ENCODE measurements at places on chromosomes 11 and 22.

GRCh38 chr11:72972496-72973128 lies 158.4 kb downstream of the ATG16L2 start:
- no peak for DNase-seq

DNA sequence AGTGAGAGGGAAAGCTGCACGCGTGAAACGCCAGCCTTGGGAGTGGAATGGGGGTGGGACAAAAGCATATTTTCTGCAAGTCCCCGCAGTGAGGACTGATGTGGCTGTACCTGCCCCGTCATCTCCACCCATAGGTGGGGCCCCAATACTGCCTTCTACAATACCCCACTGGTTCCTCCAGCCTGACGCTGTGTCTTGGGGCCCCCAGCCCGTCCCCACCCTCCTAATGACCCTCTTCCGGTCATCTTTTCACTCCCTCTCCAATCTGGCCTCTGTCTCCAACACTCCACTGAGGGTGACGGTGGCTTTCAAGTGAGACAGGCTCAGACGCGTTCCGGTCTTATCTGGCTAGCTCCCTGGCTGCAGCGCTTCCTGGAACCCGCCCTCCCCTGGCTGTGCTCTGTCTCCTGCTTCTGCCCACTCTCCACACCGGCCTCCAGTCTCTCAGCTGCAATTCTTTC lies 104.2 kb downstream of the MICAL3 start:
- no peak for DNase-seq

GRCh38 chr11:44812971-44813370 lies 86.2 kb downstream of the TSPAN18 start:
- no peak for DNase-seq

DNA sequence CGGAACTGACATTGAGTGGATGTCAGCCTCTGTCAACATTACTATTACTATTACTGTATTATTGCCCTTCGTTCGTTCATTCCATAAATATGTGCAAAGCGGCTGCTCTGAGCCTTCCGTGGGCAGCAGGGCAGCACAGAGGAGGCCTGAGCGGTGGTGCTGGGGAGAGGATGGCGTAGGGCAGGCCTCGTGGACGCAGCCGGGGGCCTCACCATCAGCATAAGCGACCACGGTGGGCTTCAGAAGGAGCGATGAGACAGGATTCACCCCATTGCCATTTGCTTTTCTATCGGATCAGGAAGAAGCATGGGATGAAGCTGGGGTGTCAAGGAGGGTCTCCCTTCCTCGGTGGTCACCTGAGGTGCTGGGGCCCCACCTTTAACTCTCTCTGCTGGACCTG lies 22.7 kb downstream of the ANO1 start:
- DNase-seq: no peak

GRCh38 chr11:86119077-86119476 lies 50.2 kb upstream of the PICALM start:
- DNase-seq: no peak

- no peak for DNase-seq
Measured at GRCh38 chr22:49132009-49132408, 695.7 kb downstream of the BRD1 start.

DNA sequence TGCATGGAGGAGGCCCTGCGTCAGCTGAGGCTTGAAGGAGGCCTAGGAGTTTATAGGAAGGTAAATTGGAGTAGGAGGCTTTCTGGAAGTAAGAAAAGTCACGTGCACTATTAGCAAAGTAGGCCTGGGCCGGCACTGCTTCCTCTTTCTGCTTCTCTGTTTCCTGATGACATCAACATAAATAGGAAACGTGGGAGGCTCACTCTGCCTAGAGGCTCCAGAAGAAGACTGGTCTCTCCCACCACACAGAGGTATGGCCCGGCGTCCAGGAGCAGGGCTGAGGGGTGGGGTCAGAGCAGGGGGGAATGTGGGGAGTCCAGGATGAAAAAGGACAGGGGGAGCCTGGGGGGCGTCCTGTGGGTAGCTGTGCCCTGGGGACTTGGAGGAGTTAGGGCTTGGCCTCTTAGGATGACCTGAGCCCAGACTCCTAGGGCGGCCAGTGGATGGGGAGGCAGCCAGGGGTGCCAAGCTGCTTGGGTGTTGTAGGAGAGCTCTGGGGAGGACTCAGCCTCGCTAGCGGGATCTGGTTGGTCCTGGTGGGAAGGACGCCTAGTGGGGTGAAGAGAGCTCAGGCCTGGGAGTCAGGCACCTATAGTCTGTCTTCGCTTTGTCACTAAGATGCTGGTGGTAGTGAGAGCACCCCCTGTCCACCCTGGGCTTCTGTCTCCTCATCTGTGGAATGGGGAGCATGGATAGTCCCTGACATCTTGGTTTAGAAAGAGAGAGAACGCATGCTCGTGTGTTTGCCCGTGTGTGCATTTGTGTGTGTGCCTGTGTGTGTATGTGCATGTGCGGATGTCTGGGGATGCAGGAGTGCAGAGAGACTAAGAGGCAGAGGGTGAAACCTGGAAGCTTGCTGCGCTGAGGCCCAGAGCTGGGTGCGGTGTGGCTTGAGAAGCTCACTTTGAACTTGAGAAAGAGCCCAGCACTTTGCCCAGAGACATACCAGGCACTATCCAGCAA lies at the start of gene CSF2RB:
TSS of gene CSF2RB (plus strand) at position 202 of the 963 bp plus-strand sequence. CDS start 8,580 bp downstream, outside the sequence.
- no peak for DNase-seq

DNA sequence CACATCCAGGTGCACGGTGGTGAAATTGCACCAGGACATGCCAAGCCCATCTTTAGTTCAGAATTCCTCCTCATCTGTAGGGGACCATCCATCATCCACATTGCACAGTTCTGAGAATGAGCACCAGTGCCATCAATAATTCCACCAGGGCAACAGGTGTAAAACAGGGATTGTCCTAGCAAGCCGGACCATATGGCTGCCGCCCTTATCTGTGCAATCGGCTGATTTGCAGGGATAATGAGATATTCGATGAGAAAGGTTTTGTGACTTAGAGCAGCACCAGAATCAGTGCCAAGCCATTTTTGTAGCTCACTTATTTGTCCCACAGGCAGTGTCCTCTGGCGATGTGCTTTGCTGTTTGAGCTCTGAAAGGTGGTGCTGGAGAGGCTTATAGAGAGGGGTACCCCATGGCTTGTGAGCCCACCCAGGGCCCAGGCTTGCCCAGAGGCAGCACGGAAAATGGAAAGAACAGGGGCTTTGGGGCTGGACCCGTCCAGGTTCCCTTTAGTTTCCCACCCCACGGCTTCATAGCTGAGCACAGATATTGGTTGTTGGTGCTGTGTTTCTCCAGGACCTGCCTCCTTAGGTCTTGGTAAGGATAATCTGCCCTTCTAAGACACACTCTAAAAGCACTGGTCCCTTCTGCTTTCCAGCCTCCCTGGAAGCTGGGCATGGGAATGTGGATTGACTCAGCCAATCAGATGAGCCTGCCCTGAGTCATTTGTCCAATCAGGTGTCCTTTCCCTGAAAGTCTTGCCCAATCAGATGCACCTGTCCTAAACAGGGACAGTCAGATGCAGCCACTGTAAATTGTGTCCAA lies 84.0 kb upstream of the SHANK2 start:
- DNase-seq: peak; percentile 36

DNA sequence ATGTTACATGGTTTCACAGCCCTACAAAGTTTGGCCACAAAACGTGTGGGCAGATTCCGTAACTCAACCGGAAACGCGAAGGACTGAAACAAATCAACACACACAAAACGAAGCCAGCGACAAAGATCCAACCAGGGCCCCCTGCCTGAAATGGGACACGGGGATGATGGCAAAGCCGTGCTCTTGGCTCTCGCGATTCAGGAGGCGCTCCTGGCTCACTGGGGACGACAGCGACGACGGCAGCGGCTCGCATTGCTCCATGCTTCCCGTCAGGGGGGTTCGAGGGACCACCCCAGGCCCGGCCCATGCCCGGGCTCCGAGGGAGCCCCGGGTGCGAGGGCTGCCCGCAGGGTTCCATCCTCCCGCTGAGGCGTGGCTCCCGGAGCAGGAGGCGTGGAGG lies 4786.8 kb upstream of the OR11H1 start:
- peak; percentile 83 for DNase-seq

GRCh38 chr22:36985211-36985889 lies 33.9 kb downstream of the TST start:
- no peak for DNase-seq

GRCh38 chr11:94705419-94705818 lies 62.7 kb upstream of the AMOTL1 start:
- no peak for DNase-seq

GRCh38 chr22:27019827-27020226 lies 362.4 kb downstream of the MIAT start:
- DNase-seq: no peak

DNA sequence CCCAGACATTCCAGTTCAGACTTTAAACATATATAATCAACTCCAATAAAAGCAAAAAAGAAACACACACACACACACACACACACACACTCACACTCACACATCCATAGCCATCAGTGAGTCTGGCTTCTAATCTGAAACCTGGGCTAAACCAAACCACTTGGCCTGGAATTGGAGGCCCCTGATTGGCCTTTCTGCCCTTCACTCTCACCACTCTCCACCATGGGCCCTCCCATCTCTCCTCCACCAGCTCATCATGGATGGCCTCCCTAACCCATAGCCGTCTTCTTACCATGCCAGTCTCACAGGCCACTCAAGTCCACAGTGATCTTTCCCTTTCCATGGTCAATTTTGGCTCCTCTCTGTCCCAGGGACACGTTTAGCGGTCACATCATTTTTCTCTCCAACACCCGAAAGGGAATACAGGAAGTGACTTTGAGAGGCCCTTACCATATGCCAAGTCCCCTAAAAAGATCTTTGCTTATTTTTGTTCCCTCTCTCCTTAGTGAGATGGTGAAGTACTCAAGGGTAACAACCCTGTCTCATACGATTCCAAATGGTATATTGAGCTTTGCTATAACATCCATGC lies 66.6 kb downstream of the ENDOD1 start:
- DNase-seq: no peak

GRCh38 chr11:2831781-2832532 lies 53.6 kb downstream of the CDKN1C start:
- peak; percentile 61 for DNase-seq

GRCh38 chr11:34262531-34263081 lies 95.2 kb downstream of the ABTB2 start:
- no peak for DNase-seq

GRCh38 chr11:44379141-44380008 lies 69.4 kb upstream of the ALX4 start:
- DNase-seq: peak; percentile 60

DNA sequence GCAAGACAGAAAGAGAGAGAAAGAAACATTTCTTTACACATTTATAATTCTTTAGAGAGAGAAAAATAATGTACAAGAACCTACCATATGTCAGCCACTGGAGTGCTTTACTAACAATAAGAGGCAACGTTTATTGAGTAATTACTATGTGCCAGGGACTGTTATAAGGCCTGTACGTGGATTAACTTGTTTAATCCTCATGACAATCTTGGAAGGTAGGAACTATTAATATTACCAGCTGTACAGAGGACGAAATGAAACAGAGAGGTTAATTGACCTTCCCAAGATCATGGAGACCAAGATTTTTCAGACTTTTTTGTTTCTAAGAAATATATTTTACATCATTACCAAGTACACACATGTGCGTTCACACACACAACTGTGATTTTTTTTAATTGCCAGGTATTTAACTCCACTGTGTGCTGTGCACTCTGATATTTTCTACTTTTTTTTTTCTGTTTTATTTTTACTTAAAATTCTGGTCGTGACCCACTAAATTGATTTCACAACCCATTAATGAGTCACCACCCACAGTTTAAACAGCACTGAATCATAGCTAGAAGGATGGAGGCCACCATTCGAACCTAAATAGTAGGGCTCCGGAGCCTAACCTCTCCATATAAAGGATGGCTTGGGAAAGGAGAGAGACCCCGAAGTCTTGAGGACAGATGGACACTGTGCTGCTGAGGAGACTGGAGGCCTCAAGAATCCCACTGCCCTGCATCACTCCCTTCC lies 21.4 kb downstream of the CREB3L1 start:
- DNase-seq: no peak

GRCh38 chr11:65504674-65505465 lies 6.0 kb downstream of the MALAT1 start:
- DNase-seq: peak; percentile 40

DNA sequence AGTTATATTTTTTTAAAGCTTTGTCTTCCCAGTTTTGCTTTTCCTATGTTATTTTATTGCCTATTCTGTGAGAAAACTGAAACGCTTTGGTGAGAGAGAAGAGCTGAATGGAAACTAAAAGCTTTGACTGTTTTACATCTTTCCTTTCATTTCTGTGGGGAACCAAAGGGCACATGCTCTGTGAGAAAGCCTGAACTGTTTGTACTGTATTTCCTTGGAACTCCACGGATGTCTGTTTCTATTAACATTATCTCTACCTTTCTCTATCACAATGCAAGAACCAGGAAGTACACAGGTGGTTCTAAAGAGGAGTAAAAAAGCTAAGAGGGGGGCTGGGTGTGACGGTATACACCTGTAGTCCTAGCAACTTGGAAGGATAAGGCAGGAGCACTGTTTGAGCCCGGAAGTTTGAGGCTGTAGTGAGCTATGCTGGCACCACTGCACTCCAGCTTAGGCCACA lies 43.8 kb downstream of the CELF1 start:
- DNase-seq: no peak

DNA sequence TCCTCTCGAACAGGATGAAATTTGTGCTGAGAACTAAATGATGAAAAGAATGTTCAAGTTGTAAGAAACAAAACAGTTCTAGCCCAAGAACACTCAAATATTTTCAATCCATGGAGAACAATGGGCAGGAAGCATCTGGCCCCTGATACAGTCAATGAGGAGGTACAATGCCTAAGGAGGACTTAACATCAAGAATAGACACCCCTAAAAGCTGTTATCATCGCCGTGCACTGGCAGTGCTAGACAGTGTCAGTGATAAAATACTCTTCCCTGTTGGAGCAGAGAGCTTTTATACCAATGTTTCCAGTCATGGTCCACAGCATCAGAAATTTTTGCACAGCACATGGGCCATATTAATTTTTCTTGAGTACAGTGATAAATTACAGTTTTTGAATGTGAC lies 20.2 kb upstream of the VSTM5 start:
- no peak for DNase-seq

- DNase-seq: no peak
Measured at GRCh38 chr22:43094085-43094484, 4.9 kb upstream of the TTLL1 start.

GRCh38 chr11:69816671-69817070 lies 2.5 kb downstream of the FGF3 start:
- DNase-seq: no peak

DNA sequence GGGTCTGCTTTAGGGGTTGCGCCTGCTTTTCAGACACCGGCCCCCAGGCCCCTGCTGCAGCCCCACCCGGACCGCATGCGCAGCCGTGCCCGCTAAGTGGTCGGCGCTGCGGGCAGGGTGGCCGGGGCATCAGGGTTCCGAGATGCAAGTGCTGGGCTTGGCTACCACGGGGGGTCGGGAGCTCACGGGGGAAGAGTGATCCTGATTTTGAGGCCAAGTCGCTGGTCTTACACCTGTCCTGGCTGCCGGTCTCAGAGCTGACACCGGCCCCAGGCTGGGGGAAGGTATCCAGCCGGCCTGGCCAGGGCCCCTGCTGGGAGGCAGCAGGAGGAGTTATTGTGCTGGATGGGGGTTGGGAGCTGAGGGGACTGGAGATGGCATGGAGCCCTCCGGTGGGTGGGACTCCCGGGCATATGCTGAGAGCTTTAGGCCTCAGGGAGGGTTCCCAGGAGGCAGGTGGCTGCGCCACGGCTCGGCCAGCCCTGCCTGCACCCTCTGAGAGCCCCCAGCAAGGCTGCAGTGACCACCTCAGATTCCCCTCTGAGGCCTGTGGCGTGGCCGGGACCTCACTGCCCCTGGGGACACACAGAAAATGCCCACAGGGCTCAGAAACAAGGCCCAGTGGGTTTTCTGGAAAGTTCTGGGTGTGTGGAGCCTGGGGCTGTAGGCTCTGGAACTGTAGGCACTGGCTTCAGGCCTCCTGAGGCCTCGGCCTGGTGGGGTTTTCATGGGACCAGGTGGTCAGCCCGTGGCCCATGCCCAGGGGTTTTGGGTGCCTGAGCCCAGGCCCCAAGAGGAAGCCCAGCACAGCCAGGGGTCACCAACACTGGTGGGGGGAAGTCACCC lies 4.4 kb upstream of the MUC5AC start:
- DNase-seq: peak; percentile 68

Measured in posterior vena cava (tissue), 2 donors.